ENCODE measurements at places on chromosomes 3 and 15.

GRCh38 chr3:10392244-10392643 lies 71.3 kb upstream of the SEC13 start:
- no peak for DNase-seq

- DNase-seq = no peak
Observed at GRCh38 chr3:69342074-69342473, 43.8 kb downstream of the FRMD4B start.

DNA sequence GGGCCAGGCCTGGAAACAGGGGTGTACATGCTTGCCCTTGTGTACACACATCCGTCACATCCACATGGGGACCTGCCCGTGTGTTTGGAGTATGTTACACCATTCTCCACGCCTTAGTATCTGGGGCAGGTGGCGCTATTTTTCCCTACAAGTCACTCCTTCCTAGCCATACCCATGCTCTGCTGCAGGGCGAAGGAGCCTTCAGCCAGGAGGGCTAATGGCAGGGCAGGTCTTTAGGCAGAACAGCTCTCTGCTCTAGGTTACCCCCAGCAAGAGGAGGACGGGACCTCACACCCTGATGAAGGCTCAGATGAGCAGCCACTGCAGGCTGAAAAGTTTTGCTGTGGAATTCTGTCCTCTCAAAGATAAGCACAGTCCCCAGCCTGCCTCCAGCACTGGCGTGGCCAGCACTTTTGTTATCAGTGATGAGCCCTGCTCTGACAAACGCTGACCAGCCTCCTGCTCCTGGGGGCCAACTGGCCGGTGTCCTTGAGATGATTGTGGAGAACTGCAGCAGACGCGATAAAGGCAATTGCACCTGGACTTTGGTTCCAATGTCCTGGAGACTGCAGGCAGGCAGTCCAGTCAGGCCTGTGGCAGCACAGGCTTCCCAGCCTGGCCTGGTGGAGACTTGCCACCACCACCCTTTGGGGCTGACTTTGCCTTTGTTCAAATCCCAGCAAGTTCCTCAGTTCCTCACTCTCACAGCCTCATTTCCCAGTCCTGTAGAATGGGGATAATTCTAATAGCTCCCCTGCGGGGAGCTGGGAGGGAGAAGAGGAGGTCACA lies 19.8 kb upstream of the PIGZ start:
- no peak for DNase-seq

GRCh38 chr3:41907330-41908073 lies 54.4 kb downstream of the ULK4 start:
- DNase-seq = no peak

GRCh38 chr3:76231258-76231657 lies 445.9 kb upstream of the ZNF717 start:
- DNase-seq = no peak

GRCh38 chr15:66638377-66638776 lies 63.7 kb upstream of the SMAD6 start:
- DNase-seq = no peak

- DNase-seq = no peak
Observed at GRCh38 chr3:180594631-180595558, 7.1 kb upstream of the TTC14 start.

- DNase-seq = no peak
Observed at GRCh38 chr15:49814709-49815108, 193.9 kb downstream of the DTWD1 start.
